NCI-H446 treated with DMSO at 0.1 percent for 48 hours (cell line): ENCODE measurements at places on chromosomes 3 and 15.
A peak's percentile ranks its signal among the peaks of the same experiment; 100 is the strongest.

DNA sequence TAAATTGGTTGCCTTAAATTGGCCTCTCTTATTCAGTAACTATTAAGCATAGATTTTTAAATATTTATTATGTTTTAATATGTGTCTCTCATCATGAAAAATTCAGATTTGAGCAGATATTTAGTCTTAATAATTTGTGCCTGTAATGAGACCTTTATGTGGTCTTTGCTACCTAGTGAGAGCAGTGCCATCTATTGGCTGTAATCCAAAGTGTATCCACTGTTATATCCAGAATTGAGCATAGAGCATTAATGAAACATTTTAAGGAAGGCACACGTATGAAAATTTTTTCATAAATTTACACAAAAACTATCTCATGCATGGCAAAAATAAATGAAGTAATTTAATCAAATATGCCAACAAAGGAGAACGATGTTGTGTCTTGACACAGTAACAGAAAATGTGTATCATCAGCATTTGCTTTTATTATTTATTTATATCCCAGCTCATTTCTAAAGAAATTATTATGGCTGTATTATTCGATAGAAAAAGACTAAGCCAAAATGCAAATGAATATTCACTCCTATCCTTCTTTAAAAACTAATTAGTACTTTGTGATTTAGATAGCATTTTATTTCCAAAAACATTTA is 203.5 kb downstream of the RSRC1 start:
- peak; percentile 47 for DNase-seq

DNA sequence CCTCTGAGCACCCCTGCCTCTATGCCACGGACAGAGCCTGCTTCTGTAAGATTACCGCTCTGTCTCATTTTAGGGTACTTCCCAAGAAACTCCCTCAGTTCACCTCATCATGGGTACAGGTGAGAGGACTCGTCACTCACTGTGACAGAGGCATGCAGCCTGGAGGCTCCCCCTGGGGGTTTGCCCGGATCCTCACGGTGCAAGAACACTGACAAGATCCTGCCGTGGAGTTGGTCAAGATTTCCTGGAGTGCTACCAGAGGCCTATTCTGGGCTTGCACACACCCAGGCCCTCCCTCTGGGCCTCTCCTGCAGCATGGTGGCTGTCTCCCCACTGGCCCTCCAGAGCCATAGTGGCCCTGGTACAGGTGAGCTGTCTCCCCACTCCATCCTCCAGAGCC is 103.1 kb upstream of the TNIK start:
- no peak for DNase-seq

GRCh38 chr3:33117461-33117860 is 3.6 kb downstream of the CRTAP start:
- no peak for DNase-seq

DNA sequence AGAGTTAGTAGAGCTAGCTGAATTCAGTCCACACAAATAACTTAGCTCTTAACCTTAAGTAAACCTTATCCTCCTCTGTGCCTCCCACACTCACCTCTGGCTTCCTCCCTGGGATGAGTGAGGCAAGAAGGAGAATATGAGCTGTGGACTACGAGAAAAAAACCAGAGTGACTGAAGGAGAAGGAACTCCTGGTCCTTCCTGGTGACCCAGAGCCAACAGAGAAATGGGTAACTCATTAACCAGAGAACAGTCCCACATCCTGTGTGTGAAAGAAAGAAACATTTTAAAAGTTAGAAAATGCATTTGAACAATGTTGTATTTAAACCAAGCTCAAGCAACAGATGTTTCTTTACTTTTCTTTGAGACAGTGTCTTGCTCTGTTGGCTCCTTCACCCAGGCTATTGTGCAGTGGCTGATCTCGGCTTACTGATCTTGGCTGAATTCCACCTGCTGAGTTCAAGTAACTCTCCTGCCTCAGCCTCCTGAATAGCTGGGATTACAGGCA is 27.5 kb upstream of the FAM81A start:
- no peak for DNase-seq

GRCh38 chr3:177787279-177788041 is 590.2 kb upstream of the TBL1XR1 start:
- DNase-seq = no peak
